Calu3 (cell line): ENCODE measurements at places on chromosomes 11 and 22. TPM values are rescaled to one million over a fixed set of nuclear protein-coding genes. Genes with fewer than 3 reads are reported as not detected.
A peak's percentile ranks its signal among the peaks of the same experiment; 100 is the strongest.

Gene C1QTNF4
- total RNA-seq, result not detected in 2 replicates

Gene RIBC2
- 4.5 and 5.6 TPM in 2 replicates for total RNA-seq

Gene PNPLA3
- 8.0 and 9.5 TPM in 2 replicates for total RNA-seq

Gene LRRC10B
- not detected in 2 replicates for total RNA-seq

Gene CTSW
- total RNA-seq, result not detected in 2 replicates

Gene SLC17A6
- not detected in 2 replicates for total RNA-seq

Gene SLC37A2
- 2.5 and 4.3 TPM in 2 replicates for total RNA-seq

GRCh38 chr11:14455648-14456430 is 43.8 kb downstream of the COPB1 start:
- H3K4me1 ChIP-seq, result no peaks in the 10 kb centered on the region
- no peak overlapping the region for H3K27ac ChIP-seq
- no peak overlapping the region for H3K4me3 ChIP-seq

- no peak overlapping the region for H3K4me3 ChIP-seq
- H3K4me1 ChIP-seq, result no peaks in the 10 kb centered on the region
- no peaks in the 10 kb centered on the region for H3K27me3 ChIP-seq
- DNase-seq, result no peak
- H3K27ac ChIP-seq, result no peak overlapping the region
- peaks cover 13% of the 10 kb centered on the region for H3K36me3 ChIP-seq
Observed at GRCh38 chr11:6547177-6547576, 50.1 kb downstream of the DNHD1 start.

GRCh38 chr22:36259615-36260300 is 6.8 kb downstream of the APOL1 start:
- no peak overlapping the region for H3K4me3 ChIP-seq
- DNase-seq, result no peak
- H3K36me3 ChIP-seq, result peaks cover 77% of the 10 kb centered on the region

DNA sequence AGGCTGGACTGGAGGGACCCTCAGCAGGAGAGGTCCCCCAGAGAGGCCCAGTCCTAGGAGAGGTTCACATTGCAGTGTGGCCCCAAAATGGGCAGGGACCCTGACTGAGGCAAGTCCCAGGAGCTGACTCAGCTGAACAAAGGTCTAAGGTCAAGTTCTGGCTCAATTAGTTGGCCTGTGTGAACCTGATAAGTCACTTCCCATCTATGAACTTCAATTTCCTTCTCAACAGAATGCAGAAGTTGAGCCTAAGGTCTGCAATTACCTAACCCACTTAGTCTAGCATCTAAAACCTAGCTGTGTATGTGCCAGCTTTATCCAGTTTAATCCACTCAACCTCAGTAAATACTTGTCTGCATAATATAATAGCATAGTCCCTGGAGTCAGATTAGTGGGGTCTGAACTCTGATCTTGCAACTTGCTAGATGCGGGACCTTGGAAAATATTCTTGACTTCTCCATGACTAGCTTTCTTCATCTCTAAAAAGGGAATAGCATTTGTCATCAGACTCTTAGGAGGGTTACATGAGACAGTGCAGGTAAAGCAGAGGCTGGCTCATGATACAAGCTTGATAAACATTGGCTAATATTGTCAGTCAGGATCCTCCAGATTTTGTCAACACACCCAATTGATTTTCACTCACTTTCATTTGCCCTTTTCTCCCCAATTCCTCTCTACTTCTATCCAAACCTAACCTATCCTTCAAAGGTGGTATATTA is 465.5 kb downstream of the INSC start:
- no peak overlapping the region for H3K27ac ChIP-seq
- no peaks in the 10 kb centered on the region for H3K4me1 ChIP-seq
- H3K4me3 ChIP-seq, result no peak overlapping the region
- no peaks in the 10 kb centered on the region for H3K36me3 ChIP-seq
- no peak for DNase-seq

- no peak for DNase-seq
- H3K27me3 ChIP-seq, result no peaks in the 10 kb centered on the region
- no peak overlapping the region for H3K27ac ChIP-seq
- no peak overlapping the region for H3K4me3 ChIP-seq
- no peaks in the 10 kb centered on the region for H3K4me1 ChIP-seq
Observed at GRCh38 chr22:20589614-20590476, 82.4 kb downstream of the MED15 start.

DNA sequence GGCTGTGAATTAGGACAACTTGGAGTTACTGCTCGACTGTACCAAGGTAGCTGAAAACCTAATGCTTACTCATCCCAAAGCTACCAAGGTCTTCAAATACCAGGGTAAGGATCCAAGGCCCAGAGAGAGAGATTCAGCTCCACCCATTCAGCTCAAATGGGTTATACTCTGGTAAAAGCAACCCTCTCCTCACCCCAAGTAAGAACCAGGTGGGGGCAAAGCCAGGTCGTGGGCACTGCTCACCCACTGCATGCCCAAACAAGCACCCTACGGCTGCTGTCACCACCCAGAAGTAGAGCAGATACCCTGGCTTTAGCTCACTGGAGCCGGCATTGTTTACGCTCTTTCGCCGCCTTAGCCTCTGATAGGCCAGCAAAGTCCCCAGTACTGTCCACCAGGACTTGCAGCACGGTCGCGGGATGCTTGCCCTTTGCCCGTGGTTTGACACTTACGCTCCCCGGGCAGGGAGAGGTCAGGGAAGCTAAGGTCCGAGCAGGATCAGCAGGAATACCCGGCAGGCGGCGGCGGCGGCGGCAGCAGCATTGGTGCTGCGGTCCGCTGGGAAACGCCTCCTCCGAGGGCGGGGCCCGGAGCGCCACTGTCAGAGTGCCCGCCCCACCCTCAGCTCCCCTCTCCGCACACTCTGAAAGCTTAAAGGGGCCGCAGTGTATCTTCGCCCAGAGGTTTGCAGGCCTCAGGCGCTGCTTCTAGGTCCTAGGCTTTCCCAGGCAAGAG is 19.6 kb downstream of the CKAP5 start:
- H3K27me3 ChIP-seq, result no peaks in the 10 kb centered on the region
- peaks cover 33% of the 10 kb centered on the region for H3K4me1 ChIP-seq
- H3K27ac ChIP-seq, result no peak overlapping the region
- DNase-seq, result peak; percentile 84
- peaks cover 16% of the 10 kb centered on the region for H3K36me3 ChIP-seq
- peak overlapping the region; percentile 87 for H3K4me3 ChIP-seq

DNA sequence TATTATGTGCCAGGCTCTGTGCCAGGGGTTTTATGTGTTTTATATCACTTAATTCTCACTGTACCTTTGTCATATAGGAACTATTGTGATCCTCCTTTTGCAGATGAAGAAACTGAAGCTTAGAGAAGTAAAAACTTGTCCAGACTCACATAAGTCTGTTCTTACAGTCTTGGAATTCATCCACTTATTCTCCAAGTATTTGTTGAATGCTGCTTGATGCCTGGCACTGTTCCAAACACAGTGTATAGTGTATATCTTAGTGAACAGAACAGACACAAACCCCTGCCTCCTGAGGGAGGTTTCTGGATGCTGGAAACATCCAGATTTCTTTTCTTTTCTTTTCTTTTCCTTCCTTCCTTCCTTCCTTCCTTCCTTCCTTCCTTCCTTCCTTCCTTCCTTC is 29.0 kb upstream of the FGF3 start:
- H3K4me3 ChIP-seq, result no peak overlapping the region
- H3K4me1 ChIP-seq, result no peaks in the 10 kb centered on the region
- no peak overlapping the region for H3K27ac ChIP-seq

- DNase-seq, result no peak
- H3K4me3 ChIP-seq, result no peak overlapping the region
Observed at GRCh38 chr11:27945348-27945747, 162.6 kb downstream of the KIF18A start.

GRCh38 chr22:36003972-36004674 is 24.5 kb downstream of the RBFOX2 start:
- H3K4me1 ChIP-seq, result peaks cover 34% of the 10 kb centered on the region
- peak overlapping the region; percentile 37 for H3K27ac ChIP-seq
- no peak for DNase-seq
- H3K27me3 ChIP-seq, result no peaks in the 10 kb centered on the region
- H3K36me3 ChIP-seq, result no peaks in the 10 kb centered on the region

GRCh38 chr11:87190071-87190470 is 152.3 kb downstream of the TMEM135 start:
- no peak overlapping the region for H3K27ac ChIP-seq
- no peaks in the 10 kb centered on the region for H3K4me1 ChIP-seq
- H3K36me3 ChIP-seq, result no peaks in the 10 kb centered on the region
- no peaks in the 10 kb centered on the region for H3K27me3 ChIP-seq
- no peak overlapping the region for H3K4me3 ChIP-seq

GRCh38 chr11:118002541-118003423 is 16.6 kb downstream of the IL10RA start:
- no peak overlapping the region for H3K4me3 ChIP-seq
- peaks cover 34% of the 10 kb centered on the region for H3K27me3 ChIP-seq
- H3K36me3 ChIP-seq, result no peaks in the 10 kb centered on the region
- H3K27ac ChIP-seq, result no peak overlapping the region

DNA sequence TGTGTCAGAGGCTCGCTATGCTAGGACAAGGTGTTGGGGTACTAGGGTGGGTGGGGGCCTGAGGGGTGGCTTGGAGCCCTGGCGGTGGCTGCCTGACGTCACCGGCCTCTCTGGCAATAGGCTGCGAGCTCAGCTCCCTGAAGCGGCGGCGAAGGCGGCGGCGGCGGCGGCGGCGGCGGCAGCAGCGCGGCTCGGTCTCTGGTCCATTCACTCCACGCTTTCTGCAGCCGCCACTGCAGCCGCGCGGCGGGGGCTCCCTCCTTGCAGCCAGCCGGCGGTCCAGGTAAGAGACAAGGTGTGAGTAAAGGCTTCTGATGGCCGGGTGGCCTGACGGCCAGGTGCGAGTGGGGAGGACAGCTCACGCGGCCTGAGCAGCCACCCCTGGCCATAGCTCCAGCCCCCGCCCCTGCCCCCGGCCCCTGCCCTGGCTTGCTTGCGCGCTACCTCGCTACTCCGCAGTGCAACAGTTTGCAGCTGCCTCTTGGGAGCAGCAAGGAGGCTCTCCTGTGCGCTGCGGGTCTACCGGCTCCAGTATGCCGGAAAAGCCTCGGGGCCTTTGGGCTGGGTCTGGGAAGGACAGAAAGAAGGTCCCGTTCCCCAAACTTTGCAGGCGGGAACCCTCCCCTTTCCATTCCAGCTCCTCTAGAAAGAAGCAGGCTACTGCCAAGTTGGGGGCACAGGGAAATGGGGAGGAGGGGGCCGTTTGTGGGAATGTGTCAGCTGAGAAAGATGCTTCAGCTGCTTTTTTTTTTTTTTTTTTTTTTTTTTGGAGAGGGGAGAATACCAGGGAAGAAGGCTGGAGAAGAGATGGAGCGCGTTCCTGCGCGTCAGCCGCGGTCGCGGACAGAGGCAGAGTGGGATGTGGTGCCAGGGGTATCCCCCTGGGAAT is at the start of gene C11orf87:
C11orf87 (plus strand) TSS at position 210 of the 889 bp plus-strand sequence. CDS start 1,444 bp downstream, outside the sequence.
- no peak within 1 kb of the TSS for H3K4me3 ChIP-seq
- no peak within 1 kb of the TSS for H3K27ac ChIP-seq
- H3K36me3 ChIP-seq, result no peaks in the 10 kb centered on the region
- no peaks in the 10 kb centered on the region for H3K4me1 ChIP-seq
- H3K27me3 ChIP-seq, result no peaks in the 10 kb centered on the region
- no peak for DNase-seq

DNA sequence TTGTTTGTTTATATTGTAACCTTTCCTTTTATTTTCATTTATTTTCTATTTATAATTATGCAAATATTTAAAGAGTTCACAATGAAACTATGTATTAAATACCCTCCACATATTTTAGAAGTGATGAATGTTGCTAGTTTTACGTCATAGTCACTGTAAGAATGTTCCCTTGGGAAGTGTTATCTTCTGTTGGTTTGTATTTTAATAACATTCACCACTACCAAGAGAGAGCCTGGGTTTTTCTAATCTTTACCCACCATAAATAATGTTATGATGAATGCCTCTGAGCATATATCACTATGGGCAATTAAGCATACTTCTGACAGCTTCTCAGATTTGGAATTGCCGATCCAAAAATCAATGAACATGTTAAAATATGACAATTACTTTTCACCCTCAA is 80.7 kb downstream of the GGT1 start:
- DNase-seq, result no peak
- H3K4me1 ChIP-seq, result no peaks in the 10 kb centered on the region
- no peaks in the 10 kb centered on the region for H3K36me3 ChIP-seq
- H3K4me3 ChIP-seq, result no peak overlapping the region

DNA sequence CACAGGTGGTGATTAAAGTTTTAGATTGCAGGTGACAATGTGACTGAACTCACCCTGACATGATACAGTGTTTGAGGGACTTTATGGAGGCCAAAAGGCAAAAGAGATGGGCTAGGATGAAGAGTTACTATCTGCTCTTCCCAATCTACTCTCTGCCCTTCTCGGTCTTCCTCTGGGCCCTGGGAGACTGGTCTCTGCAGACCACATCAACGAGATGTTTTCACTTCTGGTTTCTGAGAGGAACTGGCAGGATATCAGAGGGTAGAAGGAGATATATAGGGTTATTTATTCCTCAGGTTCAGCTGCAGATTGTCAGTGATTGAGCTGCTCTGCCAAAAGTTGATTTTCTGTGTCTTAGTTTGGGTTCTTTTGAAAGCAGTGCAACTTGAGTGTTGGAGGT is 32.4 kb upstream of the CD44 start:
- DNase-seq, result no peak
- H3K4me1 ChIP-seq, result peaks cover 11% of the 10 kb centered on the region
- H3K4me3 ChIP-seq, result no peak overlapping the region
- no peak overlapping the region for H3K27ac ChIP-seq
- no peaks in the 10 kb centered on the region for H3K36me3 ChIP-seq

GRCh38 chr11:70135625-70136059 is 57.5 kb downstream of the ANO1 start:
- H3K4me1 ChIP-seq, result peaks cover 11% of the 10 kb centered on the region
- H3K4me3 ChIP-seq, result no peak overlapping the region
- H3K27me3 ChIP-seq, result no peaks in the 10 kb centered on the region
- DNase-seq, result no peak

DNA sequence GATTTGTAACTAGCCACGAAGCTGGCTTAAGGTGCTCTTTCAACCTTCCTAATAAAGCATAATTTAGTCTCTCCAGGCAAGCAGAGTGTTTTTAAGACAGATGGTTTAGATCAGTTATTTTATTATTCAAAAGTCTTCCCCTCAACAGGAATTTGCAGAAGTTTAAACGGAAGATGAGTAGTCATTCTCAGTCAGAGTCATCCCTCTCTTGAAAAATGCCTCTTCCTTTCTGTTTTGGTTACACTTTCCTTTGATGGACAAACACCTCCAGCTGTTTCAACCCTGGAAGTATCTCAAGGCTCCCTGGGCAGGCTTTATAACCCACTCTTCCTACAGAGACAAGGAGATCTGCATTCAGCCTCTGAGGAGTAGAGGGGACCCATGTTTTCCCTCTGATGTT is 60.3 kb upstream of the POU2AF2 start:
- H3K4me1 ChIP-seq, result no peaks in the 10 kb centered on the region
- H3K4me3 ChIP-seq, result no peak overlapping the region
- no peak overlapping the region for H3K27ac ChIP-seq
- DNase-seq, result no peak
- H3K36me3 ChIP-seq, result no peaks in the 10 kb centered on the region
- H3K27me3 ChIP-seq, result no peaks in the 10 kb centered on the region

DNA sequence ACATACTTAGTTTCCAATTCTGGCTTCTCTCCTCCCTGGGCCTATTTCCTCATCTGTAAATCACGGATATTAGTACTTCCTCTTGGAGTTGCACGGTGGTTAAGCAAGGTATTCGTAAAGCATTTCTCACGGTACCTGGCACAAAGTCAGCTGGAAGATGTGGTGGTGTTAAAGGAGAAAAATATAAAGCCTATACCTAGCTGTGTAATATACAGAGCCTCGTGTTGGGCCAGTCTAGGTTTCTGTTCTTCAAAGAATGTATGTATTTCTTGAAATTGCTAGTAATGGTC is 47.2 kb downstream of the DBX1 start:
- peaks cover 29% of the 10 kb centered on the region for H3K4me1 ChIP-seq
- no peaks in the 10 kb centered on the region for H3K27me3 ChIP-seq
- H3K27ac ChIP-seq, result peak overlapping the region; percentile 81
- no peak for DNase-seq
- peaks cover 14% of the 10 kb centered on the region for H3K36me3 ChIP-seq
